Left renal cortex interstitium (tissue), 4 donors: ENCODE measurements at places on chromosomes 1 and 21.

DNA sequence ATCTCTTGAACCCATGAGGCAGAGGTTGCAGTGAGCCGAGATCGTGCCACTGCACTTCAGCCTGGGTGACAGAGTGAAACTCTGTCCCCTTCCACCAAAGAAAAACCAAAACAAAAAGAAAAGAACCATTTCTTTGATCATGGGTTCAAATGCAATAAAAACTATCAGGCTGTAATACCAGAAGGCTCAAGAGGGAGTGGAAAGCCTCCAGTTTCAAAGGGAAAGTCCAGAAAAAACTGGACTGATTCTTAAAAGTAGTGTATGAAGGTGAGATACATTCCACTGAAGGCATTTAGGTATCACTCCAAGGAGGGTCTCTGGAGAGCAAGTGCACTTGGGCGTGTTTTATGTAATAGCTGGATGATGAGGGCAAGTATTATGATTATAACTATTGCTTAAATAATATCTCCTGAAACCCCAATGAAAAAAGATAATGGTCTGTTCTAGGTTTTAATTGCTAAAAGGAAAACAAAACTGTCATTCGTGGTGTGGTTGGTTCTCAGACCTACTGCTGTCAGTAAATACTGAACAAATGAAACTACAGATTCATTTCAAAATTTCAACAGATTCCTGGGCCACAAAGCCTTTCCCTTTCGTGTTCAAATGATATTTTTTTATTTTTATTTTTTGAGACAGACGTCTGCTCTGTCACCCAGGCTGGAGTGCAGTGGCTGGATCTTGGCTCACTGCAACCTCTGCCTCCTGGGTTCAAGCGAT lies 6.0 kb upstream of the CAMTA1 start:
- no peak for DNase-seq

- DNase-seq = no peak
These were observed 87.8 kb upstream of the CD34 start for GRCh38 chr1:207998691-207999090.

DNA sequence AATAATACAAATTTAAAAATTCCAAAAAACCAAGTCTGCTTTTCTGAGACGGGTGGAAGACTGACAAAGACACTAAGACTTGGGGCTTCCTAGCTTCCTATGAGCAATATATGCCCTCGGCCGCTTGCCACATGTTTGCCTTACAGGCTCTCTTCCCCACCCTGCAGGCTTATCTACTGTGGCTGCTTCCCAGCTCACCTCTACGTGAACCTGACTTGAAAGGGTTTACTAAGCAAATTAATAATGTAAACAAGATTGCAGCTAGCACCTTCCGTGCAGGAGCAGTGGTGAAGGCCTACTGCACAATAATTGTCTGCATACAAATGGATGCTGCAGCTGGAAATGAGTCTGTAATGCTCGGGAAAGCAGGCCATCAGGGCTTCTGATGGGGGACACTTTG lies 152.9 kb upstream of the DAB1 start:
- no peak for DNase-seq

GRCh38 chr1:84103197-84103992 lies 40.7 kb upstream of the PRKACB start:
- DNase-seq = no peak

DNA sequence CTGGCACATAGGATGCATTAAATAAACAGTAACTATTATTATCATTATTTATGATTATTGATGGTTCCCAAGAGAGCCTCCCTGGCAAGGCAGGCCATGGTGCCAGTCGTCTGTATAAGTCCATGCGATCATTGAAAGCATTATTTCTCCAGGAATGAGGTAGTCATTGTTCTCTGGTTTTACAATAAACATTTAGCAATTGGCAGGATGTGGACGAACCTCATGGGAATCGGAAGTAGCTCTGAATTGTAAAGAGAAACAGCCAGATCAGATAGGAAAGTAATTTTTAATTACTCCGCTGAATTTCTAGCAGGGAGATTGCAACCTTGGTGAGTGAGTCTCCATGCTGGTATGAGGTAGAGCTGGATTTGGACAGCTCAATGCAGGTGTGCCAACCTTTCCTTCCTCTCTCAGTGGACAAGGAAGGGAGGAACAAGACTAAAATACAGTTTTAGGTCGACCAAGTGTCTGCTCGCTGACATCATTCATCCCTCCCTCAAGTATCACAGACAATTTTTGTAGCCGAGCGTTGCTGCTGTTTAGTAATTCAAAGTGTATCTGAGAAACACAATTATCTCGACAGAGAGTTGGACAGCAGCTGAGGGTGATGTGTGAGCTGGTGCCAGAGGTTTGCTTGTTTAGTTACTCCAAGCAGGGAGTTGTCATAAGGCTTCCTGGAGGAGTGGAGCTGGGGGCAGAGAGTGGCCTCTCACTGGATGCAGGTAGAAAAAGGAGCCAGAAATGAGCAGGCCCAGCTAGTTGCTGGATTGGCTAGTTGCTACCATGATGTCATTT lies 250.8 kb downstream of the KCNJ6 start:
- no peak for DNase-seq

DNA sequence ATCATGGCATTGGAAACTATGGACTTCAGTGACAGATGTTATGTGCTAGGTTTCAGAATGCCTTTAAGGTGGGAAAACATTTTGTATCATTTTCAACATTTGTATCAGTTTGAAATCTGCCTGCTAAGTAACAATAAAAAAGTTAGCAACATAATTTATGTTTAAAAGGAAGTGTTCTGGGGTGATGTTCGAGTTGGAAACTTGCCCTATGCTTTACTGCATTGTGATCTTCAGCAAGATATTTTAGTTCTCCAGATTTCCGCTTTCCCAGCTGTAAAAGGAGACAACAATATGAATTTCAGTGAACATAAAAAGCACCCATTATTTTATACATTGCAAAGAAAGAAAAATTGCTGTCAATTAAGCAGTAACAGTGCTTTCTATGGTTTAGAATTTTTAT lies 187.4 kb downstream of the DISC1 start:
- peak; percentile 13 for DNase-seq

GRCh38 chr1:205338011-205338410 lies 16.5 kb upstream of the NUAK2 start:
- no peak for DNase-seq

- DNase-seq = no peak
These were observed 13.5 kb upstream of the NEXN start for GRCh38 chr1:77874804-77875445.

DNA sequence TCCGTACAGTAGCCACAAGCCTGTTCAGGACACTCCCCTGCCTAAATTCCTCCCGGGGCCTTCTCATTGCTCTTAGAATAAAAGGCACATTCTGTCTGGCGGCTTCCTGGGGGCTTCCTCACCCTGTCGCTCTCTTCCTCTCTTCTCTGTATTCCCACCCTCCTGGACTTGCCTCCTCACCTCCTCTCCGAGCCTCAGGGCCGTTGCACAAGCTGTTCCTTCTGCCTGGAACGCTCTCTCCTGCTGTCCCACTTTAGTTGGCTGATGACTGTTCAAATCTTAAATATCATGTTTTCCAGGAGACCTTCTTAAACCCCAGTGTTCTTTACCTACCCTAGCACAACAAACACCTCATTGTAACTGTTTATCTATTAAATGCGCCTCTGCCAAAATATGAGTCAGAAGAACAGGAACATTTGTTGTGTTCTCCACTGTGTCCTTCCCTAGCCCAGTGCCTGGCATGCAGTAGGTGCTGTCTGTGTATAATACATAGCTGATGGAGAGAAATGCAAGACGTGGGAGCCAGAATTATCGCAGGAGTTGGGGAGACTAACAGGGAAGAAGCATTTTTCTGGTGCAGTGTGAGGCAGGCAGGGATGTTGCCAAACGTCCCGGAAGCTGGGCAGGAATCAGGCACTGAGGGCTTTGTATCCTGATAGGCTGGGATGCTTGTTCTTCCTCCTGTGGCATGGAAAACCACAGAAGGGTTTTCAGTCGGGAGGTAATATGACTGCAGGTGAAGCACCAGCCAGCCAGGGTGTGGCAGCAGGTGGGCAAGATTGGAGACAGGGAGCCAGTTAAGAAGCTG lies 24.1 kb upstream of the THRAP3 start:
- DNase-seq = no peak

DNA sequence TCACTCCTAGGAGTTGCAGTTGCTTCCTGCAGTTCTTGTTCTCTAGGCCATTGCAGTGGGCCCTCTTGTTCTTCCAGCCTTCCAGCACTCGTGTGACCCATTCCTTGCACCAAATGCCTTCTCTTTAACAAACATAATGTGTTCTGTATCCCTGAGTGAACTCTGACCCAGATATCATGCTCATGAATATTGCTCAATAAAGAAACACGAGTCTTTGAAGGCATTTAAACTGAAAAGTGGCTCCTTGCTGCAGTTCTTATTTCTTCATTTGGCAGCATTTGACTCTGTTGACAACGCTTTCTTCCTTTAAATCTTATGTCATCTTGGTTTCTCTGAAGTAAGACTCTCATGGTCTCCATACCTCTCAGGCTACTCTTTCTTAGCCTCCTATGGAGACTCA lies 100.7 kb upstream of the PDE4B start:
- DNase-seq = no peak

DNA sequence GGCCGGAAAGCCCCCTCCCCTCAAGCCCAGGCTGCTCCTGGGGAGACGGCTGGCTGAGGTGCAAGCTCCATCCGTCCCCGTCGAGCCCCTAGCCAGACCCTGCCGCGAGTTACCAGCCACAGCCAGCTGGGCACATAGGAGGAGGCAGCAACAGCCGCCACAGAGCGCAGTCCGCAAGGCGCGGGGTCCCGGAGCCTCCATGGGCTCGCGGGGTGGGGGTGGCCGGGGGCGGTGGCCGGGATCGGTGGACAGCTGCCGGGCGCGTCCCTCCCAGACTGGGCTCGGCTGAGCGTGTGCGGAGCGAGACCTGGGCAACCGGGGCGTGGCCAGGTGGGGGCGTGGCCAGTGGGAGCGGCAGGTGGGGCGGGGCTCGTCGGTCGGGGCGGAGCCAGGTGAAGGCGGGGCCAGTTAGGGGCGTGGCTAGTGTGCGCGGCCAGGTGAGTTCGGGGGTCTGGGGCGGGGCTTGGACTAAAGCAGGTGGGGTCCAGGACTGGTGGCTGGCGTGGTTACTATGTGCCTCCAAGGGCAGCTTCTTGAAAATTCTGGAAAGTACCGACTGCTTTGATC lies at the start of gene CD164L2:
Gene CD164L2, minus strand, starts transcription at position 295 of the 567 bp plus-strand sequence. Its CDS starts 94 bp downstream, at position 201.
- no peak for DNase-seq
